ENCODE measurements at places on chromosomes 1 and 21. TPM values are rescaled to one million over a fixed set of nuclear protein-coding genes. Genes with fewer than 3 reads are reported as not detected.

BCL2L15 gene
- not detected for total RNA-seq

HNRNPCL1 gene
- total RNA-seq, result not detected

CDK11B gene
- total RNA-seq, result 13.2 TPM

SNIP1 gene
- 6.4 TPM for total RNA-seq

GBP6 gene
- 0.22 TPM for total RNA-seq

OR2T12 gene
- total RNA-seq, result not detected

NHLH2 gene
- total RNA-seq, result not detected

LAPTM5 gene
- 3.4 TPM for total RNA-seq

TRIM45 gene
- total RNA-seq, result 4.2 TPM

DEDD gene
- total RNA-seq, result 36.6 TPM

AGO1 gene
- 12.0 TPM for total RNA-seq

RHBDL2 gene
- total RNA-seq, result 5.7 TPM

FMOD gene
- not detected for total RNA-seq

KCND3 gene
- not detected for total RNA-seq

S100A9 gene
- total RNA-seq, result not detected

MASP2 gene
- total RNA-seq, result not detected

TRPM2 gene
- total RNA-seq, result 0.99 TPM

HSD3B1 gene
- total RNA-seq, result not detected

OVAAL gene
- total RNA-seq, result 0.05 TPM

KCNE2 gene
- total RNA-seq, result not detected

TLCD4 gene
- 10.1 TPM for total RNA-seq

CHI3L2 gene
- total RNA-seq, result 0.15 TPM

GBP4 gene
- 22.2 TPM for total RNA-seq

HES3 gene
- not detected for total RNA-seq

AQP10 gene
- not detected for total RNA-seq

MARCKSL1 gene
- 110 TPM for total RNA-seq

UBE2U gene
- total RNA-seq, result not detected

CYP4Z1 gene
- not detected for total RNA-seq

SPATA21 gene
- 0.02 TPM for total RNA-seq

All from M059J (cell line).